ENCODE measurements at places on chromosomes 3 and 15.
A peak's percentile ranks its signal among the peaks of the same experiment; 100 is the strongest.

DNA sequence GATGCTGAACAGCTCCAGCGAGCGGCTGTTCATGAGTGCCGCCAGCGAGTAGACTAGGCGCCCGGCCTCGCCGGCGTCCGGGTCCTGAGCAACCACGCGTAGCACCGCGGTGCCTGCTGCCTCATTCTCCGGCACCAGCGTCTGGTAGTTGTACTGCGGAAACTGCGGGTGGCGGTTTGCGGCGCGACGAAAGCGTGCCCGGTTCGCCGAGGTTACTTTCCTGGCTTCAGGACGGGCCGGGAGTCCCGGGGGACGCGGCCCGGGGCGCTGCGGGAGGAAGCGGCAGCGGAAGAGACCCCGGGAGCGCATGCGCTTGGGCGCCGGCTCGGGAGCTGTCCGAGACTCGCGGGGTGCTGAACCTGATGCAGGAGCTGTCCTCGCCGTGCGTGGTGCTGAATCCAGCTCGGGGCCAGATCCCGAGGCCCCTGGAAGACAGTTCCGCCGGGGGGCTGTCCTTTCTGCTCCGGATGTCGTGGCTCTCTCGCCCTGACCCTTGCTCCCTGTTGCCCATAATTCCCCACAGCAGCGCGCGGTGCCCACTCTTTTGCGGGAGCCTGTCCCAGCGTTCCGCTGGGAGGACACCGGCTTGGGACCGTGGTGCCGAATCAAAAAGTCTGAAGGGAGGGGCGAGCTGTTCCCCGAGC lies 1.1 kb downstream of the CELSR3 start:
- peak; percentile 83 for DNase-seq

DNA sequence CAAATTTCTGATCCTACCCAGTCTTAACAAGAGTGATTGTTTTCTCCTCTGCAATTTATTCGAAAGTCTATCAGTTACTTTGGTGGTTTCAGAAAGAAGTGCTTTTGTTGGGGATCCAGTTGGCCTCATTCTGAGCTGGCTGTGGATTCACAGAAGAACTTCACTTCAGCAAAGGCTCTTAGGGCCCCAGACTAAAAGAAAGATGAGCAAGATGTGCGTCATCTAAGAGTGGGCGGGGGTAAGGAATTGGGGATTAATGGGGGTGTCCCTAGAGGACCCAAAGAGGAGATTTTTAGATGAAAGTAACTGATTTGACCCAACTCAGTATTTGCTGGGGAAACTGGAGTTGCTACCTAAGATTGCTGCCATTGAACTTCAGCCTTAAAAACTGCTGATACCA lies 63.9 kb upstream of the TSEN2 start:
- no peak for DNase-seq

GRCh38 chr15:71971905-71972304 lies 146.0 kb downstream of the MYO9A start:
- DNase-seq = no peak

GRCh38 chr3:169634618-169635236 lies 28.8 kb downstream of the MECOM start:
- peak; percentile 12 for DNase-seq

DNA sequence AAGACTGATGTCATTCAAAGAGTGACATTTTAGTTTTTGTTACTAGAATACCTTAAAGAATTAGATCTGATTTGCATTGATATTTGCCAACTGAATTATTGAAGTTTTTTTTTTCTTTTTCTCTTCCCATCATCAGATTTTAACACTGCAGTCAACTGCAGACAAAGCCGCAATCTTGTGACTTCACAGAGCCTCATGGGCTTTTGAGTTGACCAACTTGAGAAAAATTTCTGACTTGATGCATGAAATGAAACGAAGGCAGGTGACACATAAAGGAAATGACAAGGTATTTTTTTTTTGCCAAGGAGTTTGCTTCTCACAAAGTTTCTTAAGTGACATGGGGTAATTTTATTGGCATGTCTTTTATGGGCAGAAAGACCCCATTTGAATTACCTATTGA lies 383.7 kb downstream of the GAP43 start:
- DNase-seq = no peak

- DNase-seq = no peak
Observed at GRCh38 chr15:92328207-92328606, 65.5 kb upstream of the ST8SIA2 start.

DNA sequence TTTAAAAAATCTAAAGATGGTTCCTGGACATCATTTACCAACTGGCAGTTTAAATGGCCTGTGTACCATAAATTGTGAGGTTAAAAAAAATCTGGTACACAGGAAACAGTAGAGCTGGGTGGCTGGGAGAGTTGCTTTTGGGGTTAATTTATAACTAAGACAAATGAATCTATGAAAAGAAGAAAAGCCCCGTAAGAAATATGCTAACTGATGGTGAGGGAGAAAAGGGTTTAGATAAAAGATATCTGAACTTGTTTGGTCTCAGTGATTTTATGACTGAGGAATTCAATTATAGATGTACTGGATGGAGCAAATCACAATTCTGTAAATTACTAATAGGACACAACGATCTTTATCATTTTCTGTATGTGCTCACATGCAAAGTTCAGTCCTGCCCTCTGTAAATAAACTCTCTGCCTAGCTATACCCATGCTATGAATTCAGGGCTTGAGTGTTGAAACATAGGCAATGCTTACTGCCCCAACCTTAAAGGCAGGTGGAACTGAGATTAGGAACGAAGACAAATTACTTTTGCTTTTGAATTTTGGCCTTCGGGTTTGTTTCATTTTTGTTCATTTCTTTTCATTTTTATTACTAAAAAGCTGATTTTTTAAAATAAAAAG lies 28.0 kb downstream of the PPARG start:
- no peak for DNase-seq

DNA sequence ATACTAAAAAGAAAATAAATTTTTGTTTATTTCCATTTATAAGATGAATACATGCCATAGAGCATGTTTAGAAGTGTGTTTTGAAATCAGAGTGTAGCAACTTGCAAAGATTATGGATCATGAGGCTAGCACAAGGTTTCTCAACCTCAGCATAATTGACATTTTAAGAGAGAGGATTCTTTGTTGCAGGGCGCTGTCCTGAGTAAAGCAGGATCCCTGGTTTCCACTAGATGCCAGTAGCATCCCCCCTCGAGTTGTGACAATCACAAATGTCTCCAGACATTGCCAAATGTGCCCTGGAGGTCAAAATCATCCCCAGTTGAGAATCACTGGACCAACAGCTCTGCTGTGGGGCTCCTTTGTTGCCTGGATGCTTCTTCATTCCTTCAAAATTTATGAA lies 128.5 kb upstream of the RBMS3 start:
- no peak for DNase-seq

- DNase-seq = no peak
Observed at GRCh38 chr3:139930211-139930610, 4.8 kb upstream of the CLSTN2 start.

DNA sequence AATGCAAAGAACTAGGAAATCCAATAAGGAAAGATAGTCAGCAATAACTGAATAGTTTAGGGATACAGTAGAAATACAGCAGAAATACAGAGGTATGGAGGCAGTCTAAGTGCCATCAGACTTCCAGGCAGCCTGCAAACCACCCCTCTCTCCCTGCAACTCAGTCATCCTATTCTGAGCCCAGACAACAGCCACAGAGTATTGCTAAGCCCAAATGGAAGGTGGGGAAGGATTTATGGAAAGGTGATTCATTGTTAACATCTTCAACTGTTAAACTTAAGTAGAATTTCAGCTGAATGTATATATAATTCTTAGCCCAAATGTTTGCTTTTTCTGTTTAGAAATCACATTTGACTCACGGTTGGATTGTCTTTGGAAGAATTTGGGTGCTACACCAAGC lies 300.4 kb downstream of the RBMS3 start:
- DNase-seq = no peak

- no peak for DNase-seq
Observed at GRCh38 chr3:35488526-35488925, 150.8 kb upstream of the ARPP21 start.

DNA sequence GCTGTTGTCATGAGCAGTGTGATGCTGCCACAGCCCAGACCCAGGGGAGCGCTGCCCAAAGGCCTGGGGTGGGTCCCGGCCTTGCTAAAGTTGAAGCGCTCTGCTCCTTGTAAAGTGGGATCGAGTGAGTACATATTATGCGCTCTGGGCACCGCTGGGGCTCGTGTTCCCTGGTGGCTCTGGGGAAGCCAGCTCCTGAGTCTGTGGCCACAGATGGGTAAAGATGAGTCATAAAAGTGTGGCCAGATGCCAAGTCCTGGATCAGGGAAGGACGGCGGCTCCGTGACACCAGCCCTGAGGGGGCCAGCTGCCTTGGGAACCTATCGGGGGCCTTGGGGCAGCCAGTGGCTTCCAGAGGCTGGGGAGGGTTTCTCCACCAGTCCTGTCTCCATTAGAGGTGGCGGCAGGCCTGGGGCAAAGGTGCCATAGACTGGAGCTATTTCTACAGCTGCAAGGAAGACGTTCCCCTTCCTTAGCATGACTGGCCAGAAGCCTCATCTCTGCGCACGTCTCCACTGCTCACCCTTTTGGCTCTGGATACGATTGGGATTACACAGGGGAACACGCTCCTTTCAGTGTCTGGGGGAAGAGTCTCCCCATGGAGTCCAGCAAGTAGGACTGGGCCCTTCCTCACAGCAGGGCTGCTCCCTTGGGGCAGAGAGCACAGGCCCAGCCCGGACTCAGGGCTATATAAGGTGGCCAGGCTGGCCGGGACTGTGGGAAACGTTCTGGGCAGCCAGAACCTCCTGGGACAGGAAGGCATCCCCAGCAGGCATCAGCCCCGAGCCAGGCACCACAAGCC lies 1.2 kb upstream of the ITIH4 start:
- DNase-seq = peak; percentile 86

DNA sequence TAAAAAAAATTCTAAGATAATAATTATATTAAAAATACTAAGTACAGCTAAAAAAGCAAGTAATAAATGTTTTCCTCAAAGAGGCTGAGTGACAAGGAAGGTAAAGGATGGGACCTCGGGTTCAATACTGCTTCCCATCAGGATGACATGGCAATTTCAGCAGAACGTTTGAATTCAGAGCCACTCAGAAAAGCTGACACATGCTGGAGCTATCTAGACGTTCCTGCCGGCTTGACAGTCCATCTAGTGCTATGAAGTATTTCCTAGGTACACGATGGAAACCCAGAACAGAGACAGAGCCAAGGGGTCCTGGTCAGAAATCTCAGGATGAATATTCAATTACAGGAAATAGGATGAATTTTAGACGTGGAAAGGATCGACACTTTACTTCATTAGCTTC lies 361.8 kb downstream of the FGF12 start:
- DNase-seq = no peak

GRCh38 chr3:141915016-141915415 lies 38.6 kb downstream of the ATP1B3 start:
- peak; percentile 20 for DNase-seq
